ENCODE measurements at places on chromosomes 6 and 20.

- DNase-seq, result no peak
Observed at GRCh38 chr6:90993770-90994169, 406.9 kb upstream of the MAP3K7 start.

- DNase-seq, result no peak
Observed at GRCh38 chr20:37961066-37961465, 58.1 kb downstream of the VSTM2L start.

DNA sequence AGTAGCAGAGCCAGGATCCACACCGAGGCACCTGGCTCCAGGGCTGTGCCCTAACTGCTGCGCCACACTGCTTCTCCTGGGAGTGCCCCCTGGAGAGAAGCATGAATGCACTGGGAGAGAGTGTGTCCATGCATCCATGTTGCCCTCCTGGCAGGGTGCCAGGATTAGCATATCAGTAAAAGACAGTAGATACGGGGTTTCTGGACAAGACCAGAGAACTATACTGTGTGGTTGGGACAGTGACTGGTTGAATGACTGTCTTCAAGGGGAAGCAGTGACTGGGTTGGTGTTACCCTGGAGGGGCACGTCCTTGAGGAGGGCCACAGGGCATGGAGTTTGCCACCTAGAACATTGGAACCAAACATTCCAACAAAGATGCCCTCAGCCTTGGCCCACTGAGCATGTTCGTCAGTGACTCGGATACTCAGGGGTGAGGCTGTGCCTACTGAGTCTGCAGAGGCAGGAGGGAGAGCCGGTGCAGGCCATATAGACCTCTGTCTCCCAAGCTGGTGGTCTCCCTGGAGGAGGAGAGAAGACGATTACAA is 288.8 kb downstream of the CDC5L start:
- no peak for DNase-seq

DNA sequence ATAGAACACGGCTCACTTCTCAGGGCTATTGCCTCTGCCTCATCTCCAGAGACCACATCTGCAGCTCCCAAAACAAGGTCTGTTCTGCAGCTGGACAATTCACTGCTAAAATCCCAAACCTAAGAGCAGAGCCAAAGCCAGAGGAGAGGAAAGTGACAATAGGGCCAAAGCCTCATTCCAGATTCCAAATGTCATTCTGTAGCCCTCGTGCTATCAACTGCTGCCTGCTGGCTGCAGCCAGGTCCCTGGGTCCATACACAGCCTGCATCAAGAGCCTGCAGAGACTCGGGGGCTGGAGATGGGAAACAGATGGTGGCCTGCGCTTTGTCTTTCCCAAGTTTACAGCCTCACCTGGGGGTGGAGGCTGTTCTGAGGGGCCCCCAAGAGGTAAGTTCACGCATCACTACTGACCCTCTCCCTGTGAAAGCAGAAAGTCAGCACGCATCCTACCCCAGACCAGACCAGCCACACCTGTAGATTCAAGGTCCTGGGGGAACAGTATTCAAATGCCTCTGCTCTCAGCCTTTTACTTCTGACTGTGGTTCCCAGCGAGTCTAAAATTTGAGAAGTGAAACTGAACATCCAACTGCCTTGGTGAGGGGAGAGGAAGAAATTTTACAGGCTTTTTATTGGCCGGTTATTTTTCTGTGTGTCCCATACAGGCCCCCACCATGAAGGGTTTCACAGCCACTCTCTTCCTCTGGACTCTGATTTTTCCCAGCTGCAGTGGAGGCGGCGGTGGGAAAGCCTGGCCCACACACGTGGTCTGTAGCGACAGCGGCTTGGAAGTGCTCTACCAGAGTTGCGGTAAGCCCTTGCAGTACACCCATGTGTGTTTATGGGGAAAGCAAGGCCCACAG is at the start of gene LY86:
Gene LY86, plus strand, starts transcription at position 657 of the 860 bp plus-strand sequence. Its CDS starts 15 bp downstream, at position 672.
- peak; percentile 87 for DNase-seq

DNA sequence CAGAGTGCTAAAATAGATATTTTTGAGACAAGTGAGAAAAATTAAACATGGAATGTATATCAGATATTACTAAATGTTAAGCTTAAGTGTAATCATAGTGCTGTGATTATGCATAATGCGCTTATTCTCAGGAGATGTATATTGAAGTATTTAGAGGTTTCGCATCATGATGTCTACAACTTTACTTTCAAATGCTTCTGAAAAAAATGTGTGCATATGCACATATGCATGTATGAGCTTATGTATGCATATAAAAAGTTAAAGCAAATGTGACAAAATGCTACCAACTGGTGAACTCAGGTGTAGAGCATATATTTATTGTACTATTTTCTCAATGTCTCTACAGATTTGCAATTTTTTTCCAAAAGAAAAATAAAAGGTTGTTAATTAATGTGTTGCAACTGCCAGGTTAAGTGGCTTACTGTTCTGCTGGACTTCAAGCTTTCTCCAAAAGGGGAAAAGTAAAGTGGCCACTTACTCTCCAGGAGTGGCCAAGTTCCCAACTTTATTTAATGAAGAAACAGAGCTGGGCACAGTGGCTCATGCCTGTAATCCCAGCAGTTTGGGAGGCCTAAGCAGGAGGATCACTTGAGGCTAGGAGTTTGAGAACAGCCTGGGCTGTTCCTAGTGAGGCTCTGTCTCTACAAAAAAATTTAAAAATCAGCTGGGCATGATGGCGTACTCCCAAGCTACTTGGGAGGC is 48.9 kb downstream of the B4GALT5 start:
- no peak for DNase-seq

GRCh38 chr20:5539691-5540090 is 210.5 kb upstream of the SHLD1 start:
- DNase-seq, result peak; percentile 78

GRCh38 chr6:37762806-37763205 is 56.7 kb upstream of the ZFAND3 start:
- no peak for DNase-seq

GRCh38 chr6:149053848-149054558 is 263.5 kb upstream of the TAB2 start:
- DNase-seq, result no peak

DNA sequence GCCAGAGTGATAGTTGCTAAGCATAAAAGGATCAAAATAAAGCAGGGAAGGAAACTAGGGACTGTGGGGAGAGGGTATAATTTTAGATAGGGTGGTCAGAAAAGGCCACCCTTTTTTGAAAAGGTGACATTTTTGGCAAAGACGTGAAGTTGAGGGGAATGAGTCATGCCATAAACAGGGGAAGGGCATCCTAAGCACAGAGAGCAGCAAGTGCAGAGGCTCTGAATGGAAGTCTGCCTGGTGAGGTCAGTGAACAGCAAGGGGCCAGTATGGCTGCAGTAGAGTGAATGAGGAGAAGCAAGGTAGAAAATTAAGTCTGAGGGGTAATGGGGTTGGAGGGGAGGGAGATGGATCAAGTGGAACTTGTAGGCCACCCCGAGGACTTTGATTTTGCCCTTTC is 2.4 kb downstream of the KLC4 start:
- DNase-seq, result no peak

- no peak for DNase-seq
Observed at GRCh38 chr6:148370176-148370575, 27.5 kb downstream of the SASH1 start.

- DNase-seq, result no peak
Observed at GRCh38 chr6:159461998-159462397, 231.0 kb downstream of the SOD2 start.

- DNase-seq, result no peak
Observed at GRCh38 chr6:105292689-105293339, 110.1 kb downstream of the PREP start.

- DNase-seq, result no peak
Observed at GRCh38 chr20:45111799-45112471, 3.0 kb downstream of the WFDC5 start.

DNA sequence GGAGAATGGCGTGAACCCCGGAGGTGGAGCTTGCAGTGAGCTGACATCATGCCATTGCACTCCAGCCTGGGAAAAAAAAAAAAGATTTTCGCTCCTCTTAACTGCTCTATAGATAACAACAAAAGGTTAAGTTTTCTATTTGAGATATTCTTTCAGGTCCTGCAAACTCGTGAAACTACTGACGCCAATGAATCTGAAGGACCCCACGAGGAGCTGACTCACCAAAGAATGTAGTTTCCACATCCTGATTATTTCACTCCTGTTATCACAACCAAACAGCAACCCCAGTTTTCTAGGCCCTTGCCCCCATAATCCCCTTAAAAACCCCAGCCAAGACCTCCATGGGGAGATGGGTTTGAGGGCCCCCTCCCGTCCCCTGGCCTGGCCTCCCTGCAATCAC is 58.7 kb downstream of the OTOR start:
- no peak for DNase-seq

DNA sequence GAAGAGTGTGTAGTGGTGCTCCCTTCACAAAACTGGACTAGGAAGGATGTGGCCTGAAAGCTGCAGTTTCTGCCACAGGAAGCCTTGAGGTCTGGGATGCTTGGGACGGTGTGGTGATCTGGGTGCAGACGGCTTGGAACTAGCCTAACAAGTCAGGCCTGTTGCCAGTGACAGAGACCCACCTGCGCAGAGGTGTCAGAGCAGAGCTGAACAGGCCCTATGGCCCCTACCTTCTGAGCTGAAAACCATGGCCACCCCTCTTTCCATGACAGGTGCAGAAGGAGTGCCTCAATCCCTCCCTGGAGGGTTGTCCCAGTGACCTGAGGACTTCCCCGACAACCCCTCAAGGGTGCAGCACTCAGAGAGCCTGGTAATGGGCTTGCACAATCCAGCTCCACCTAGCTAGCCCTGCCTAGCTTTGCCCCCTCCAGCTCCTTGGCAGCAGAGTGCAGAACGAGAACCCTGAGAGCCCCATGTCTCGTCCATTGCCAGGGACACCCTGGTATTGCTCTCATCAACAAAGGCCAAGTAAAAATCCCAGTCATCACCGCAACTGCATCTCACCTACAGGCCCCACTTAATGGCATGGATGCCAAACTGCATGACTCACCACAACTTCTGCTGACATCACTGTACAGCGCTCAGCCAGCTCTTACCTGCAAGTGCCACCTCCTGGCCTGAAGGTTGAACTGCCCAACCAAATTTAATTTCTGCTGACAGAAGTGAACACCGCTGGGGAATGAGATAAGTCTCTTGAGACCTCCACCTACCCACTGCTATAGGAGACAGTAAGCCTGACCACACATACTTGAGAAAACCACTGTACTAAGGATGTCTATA is 563.1 kb downstream of the TFAP2A start:
- no peak for DNase-seq

- no peak for DNase-seq
Observed at GRCh38 chr6:34729631-34730470, 27.5 kb upstream of the SNRPC start.

- DNase-seq, result no peak
Observed at GRCh38 chr6:43878823-43879495, 108.9 kb downstream of the VEGFA start.
